Activated T-cell treated with anti-CD3 and anti-CD28 coated beads for 4 hours (primary cell): ENCODE measurements at places on chromosomes 11 and 22.

DNA sequence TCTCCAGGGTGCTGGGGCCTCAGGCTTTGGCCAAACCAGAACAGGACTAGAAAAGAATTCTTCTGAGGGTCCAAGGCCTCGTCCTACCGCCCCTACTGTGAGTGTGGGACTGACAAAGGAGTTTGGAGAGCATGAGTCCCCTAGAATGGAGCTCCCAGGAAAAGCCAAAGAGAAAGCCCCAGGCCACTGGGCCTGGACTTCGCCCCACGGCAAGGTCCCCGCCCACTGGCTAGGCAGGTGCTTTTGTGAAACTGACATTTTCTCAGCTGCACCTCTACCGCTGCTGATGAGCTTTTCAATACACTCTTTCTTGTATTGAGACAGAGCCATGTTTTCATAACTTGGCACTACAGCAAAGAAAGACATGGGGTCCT lies 9.7 kb upstream of the FGF3 start:
- DNase-seq, result no peak

GRCh38 chr22:27896245-27896644 lies 22.8 kb downstream of the PITPNB start:
- DNase-seq, result no peak

- no peak for DNase-seq
Measured at GRCh38 chr11:100403816-100404215, 283.3 kb upstream of the ARHGAP42 start.

DNA sequence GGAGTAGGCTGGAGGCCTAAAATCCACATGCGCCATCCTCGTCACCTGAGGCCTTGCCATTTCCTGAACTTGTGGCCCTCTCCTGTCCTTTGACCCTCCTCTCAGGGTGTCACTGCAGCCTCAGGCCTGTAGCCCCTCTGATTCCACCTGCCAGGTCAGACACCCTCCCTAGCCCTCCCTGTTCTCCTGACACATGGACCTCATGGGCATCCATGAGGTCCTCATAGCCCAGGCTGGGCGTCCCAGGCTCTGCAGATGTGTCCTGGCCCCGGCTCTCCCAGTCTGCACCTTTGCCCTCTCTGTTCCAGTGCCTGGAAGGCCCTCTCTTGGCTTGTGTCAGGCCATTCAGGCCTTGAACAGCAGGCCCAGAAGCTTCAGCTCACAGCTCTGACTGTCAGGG lies 15.8 kb downstream of the RAB36 start:
- DNase-seq, result no peak

DNA sequence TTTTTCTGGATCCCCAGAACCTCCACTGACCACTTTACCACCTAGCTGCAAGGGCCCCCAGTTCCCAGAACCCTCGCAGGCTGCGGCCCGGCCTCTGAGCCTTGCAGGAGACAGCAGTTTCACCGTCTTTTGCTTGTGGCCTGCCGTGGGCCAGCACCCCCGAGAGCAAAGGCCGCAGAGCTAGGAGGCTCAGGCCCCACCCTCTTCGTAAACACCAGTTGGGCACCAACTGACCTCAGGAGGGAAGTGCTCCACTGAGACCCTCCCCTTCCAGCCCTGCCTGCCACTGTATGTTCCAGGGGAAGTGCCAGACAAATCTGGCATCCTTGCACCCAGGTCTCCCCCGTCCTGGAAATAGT lies 23.4 kb upstream of the CREB3L1 start:
- DNase-seq, result no peak

DNA sequence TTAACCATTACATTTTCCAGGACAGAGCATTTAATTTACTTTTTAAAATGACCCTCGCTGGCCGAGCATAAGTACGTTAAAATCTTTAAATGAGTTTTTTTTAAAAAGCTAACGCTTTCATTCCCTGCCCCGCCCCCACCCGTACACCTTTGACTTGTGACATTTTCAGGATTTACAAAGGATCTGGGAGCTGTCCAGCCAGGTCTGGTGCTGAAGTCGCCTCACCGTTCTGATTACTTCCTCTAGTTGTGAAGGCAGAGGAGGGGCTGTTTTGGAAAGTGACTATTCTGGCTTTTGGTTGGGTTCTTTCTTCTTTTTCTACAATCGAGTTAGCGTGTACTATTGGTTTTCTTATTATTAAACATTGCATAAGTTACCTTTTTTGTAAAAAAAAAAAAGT lies 2.9 kb downstream of the C11orf87 start:
- no peak for DNase-seq

DNA sequence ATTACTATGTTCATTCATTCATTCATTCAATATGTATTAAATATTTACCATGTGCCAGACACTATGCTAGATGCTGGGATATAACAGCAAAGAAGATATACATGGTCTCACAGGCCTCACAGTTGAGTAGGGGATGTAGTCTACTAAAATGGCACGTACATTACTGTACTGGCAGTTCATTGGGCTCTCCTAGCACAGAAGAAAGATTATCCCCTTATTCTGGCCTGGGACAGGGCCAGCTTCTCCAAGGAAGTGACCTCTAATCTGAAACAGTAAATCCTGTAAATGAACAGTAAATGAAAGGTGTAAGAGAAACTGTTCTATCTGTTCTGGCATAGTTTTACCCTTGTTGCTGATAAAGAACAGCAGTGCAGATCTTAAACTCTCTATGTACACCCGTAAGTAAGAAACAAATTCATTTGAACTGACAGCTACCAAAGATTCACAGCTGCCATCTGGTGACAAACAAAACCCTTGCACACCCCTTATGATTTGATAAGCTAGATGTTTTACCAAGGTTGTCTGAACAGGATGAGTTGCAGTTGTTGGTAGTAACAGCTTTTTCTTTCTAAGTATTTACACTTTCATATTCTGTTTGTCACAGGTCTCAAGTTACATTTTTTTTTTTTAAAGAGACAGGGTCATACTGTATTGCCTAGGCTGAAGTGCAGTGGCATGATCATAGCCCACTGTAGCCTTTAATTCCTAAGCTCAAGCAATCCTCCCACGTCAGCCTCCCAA lies 263.1 kb downstream of the TMEM135 start:
- no peak for DNase-seq

DNA sequence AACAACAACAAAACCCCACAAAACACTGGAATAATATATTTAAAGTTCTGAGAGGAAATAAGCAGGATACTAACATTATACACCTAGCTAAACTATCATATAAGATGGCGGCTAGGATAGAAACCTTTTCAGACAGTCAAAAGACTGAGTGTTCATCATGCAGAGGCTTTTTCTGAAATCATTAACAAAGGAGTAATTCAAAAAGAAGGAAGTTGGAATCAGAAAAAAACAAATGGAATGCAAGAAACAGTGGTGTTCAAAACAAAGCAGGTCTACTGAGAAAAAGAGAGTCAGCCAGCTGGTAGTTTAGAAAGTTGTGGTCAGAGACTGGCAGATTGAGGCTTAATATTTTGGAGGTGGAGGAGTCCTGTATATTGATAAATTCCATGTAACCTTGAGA lies 30.1 kb upstream of the ZBTB44 start:
- DNase-seq, result no peak

- no peak for DNase-seq
Measured at GRCh38 chr11:11777897-11778296, 63.9 kb upstream of the USP47 start.

- DNase-seq, result no peak
Measured at GRCh38 chr11:70885281-70886231, 366.8 kb downstream of the SHANK2 start.

GRCh38 chr11:10304495-10305261 lies at the start of gene ADM:
Gene ADM, plus strand, starts transcription at chr11:10305073. Its CDS starts 628 bp downstream, at chr11:10305701.
- DNase-seq, result no peak

- DNase-seq, result no peak
Measured at GRCh38 chr11:107669191-107669740, 42.6 kb downstream of the SLN start.

- DNase-seq, result no peak
Measured at GRCh38 chr22:20591295-20591645, 83.9 kb downstream of the MED15 start.
